Posterior cingulate gyrus (tissue), 11 donors: ENCODE measurements at places on chromosomes 4 and X.

DNA sequence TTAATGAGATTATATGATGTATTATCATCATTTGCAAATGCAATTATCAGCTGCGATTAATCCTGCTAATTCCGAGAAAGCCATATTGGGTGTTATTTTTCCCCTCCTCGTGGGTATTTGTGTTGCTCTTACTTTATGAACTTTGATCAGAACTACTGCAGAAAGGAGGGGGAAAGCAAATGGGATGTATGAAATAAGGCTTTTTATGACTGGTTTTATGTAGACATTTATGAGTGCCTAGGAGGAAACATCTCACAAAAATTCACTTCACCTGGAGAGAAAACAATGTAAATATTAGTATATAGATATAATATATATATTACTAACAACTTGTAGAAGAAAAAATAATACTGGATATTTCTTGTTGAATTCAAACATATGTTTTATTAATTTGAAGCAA lies 214.4 kb downstream of the TEX13A start:
- no peak for DNase-seq

DNA sequence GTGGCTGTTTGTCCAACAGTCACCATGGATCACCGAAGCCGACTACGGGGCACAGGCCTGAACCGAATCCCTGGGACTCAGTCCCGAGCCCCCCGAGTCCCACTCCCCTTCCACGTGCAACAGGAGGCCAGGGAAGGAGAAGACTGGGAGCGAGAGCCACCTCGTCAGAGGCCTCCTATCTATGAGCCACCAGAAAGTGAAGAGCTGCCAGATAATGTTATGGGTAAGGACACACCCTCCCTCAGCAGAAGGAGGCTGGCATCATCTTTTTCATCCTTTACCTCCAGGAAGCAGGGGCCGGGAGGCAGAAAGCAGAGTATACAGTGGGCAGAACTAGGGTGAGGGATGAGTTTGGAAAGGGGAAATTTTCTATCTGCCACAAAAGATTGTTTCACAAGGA lies 2.8 kb upstream of the PRDX4 start:
- DNase-seq: no peak

GRCh38 chr4:77167866-77168265 lies 10.9 kb downstream of the CCNG2 start:
- no peak for DNase-seq

DNA sequence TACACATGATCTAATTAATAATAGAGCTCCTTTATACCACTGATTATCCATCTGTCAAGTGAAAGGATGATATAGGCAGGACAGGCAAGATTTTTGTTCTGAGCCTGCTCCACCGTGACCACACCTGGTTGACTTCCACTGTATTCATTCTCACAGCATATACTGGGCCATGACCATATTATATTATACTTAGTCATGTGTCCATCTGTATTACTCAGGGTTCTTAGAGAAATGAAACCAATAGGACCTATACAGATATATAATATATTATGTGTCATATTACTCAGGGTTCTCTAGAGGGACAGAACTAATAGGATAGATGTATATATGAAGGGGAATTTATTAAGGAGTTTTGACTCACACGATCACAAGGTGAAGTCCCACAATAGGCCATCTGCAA lies 675.1 kb downstream of the GRXCR1 start:
- DNase-seq: no peak

DNA sequence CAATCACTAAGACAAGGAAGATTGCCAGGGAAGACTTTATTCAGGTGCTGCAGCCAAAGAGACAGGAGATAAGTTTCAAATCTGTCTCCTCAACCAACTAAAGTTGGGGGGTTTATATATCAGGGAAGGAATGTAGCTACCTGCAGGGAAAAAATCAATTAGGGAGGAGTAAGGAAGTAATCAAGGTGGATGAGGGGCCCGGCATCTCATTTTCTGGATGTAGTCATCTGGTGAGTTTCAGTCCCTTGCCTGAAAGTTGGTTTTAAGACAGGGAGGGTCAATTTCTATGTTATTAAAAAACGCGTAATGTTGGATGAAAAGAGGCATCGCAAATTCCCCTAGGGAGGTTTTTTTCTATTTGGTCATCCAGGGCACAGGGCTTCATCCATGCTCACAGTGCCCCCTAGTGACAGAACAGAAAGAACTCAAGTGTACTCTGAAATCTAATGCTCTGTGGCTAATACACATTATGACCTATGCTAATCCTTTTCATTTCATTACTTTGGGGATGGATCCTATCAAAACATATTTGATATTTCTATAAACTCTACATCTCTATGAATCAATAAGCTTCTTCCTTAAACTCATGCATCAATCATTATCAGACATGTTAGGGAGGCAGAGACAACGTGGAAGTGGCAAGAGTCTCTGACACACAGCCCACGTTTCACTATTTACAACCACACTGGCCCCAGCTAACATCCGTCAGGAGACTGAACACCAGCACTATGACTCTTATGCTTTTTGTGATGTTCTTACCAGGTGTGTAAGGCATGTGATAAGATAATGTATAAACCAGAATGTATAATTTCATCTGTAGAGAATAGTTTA lies 1577.0 kb upstream of the TENM3 start:
- no peak for DNase-seq

- DNase-seq: no peak
These were observed 41.2 kb downstream of the PRDM5 start for GRCh38 chr4:120881351-120881750.

DNA sequence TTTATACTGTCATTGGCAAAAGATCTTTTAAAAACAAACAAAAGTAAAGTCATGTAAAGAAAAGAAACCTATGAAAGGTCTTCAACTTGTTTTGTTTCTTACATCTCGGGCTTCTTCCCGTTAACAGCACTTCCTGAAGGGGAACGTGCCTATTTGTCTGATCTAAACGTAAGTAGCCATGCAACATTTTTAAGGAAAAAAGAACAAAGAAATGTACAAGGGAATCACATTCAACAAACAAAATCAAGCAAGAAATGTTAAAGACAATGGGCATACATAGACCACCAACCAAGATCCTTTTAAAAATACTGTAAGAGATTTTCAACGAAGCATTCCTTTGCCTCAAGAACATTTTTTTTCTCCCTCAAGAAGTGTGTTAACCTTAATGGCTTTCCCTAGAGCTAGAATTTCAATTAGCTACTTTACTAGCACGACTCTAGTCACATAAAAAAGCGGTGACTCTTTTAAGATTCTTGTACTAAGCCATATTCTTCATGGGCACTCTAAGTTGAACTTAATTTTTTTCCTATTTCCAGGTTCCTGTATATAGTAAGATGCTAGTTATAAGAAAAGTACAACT lies 112.0 kb upstream of the TTC29 start:
- no peak for DNase-seq

- DNase-seq: no peak
These were observed 64.9 kb upstream of the PSAPL1 start for GRCh38 chr4:7499661-7500060.

DNA sequence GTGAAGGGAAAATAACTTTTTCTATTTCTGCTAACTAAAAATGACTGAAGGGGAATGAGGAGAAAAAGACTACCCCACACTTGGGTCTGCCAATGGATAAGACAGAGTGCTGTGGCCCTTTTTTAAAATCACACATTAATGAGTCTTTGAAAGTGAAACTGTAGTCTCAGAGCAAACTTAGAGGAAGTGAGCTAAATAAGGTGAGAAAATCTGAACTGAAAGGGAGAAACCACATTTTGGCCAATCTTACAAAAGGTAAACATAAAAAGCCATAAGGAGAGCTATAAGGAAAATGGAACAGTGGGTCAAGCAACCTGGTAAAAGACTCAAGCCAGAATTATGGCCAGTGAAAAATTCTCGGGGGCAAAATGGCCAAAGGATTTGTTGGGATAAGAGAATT lies 755.1 kb upstream of the IGFBP7 start:
- no peak for DNase-seq

DNA sequence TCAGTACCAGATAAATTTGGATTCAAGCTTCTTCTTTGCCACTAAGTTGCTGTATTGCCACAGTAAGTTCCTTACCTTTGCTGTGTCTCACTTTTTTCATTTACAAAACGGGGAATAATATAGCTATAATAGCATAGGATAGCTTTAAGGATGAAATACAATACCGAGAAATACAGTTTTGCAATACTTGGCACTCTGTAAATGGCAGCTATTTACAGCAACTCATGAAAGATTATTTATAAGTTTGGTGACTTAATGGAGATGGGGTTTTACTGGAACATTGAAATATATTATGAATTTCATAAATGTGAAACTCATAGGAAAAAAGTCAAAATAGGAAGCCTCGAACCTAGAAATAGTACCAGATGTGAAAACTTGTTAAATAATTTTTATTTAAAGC lies 27.6 kb downstream of the ANXA10 start:
- no peak for DNase-seq

- DNase-seq: no peak
These were observed 106.4 kb upstream of the RPS6KA3 start for GRCh38 chrX:20373063-20373462.

DNA sequence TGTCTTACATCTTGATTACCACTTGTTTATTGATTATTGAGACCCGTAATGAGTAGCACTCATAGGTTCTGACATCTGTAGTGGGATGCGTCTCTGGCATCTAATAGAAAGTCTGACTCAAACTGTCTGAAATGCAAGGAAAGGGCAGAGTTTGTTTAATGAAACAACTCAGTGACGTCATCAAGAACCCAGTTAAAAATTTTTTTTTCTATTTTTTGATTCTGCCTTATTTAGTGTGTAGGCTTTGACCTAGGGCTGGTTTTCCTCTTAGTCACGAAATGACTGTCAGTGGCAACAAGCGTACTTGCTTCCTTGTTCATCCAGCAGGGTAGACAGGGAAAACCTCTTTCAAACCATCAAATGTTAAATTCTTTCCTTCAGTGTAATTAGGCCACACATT lies 3.1 kb upstream of the CDKL5 start:
- DNase-seq: no peak

DNA sequence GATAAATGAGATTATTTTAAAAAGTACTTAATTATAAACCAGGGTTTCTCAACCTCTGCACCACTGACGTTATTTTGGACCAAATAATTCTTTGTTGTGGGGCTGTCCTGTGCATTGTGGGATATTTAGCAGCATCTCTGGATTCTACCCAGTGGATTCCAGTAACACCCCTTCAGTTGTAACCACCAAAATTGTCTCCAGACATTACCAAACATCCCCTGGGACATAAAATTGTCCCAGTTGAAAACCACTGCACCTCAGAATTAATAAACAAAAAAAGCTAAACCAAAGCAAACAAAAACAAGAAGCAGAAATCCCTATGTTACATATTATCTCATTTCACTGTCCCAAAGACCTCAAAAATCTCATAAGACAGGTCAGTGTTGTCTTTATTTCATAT lies 54.2 kb upstream of the GIMD1 start:
- no peak for DNase-seq

GRCh38 chr4:82352825-82353366 lies 20.9 kb downstream of the HNRNPD start:
- no peak for DNase-seq

DNA sequence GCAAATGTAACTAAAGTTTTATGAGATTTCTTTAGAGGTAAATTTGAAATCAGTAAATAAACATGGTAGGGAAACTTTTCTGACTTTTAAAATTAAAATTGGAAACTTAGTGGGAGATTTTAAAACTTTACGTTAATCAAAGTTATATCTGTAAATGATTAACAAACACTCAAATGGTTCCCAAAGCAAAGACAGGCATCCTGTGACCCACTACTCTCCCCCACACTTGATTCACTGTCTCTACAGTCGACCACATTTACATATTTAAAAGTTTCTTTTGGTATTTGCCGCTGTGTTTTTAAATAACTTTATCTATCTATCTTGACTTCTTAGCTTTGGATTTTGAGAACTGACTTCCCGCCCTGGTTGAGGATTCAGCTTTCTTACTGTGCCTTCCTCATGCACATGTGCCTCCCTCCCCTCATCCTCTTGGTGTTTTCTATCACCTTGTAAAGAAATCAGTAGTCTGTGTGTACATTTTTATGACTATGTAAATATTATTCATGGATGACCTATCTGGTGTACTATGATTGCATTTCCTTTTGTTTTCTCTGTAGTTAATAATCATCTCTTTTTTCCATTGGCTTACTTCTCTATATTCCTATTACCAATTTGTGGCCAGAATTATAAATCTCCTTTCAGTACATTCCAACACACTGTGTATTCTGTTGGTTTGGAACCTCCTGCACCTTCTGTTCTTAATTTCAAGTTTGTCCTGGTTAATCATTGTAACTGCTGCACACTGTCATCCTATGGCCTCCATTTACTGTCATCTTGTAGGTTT lies 72.6 kb downstream of the WWC2 start:
- no peak for DNase-seq

DNA sequence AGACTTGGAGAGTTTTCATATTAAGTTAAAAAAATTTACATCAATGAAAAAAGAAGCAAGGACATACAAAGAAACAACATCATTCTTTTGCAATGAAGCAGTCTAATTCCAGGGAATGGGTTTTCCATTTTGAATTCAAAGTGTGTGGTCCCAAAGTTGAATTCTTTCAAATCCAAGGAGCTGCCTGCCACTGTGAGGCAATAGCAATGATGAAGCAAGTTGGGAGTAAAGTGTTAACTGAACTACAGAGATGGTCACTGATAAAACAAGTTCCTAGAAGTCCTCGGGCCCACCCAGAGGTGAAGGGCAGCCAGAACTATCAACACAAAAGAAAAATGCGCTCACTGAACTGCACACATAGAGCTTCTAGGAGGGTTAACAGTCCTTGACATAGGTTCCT lies 115.9 kb downstream of the RAB28 start:
- no peak for DNase-seq

DNA sequence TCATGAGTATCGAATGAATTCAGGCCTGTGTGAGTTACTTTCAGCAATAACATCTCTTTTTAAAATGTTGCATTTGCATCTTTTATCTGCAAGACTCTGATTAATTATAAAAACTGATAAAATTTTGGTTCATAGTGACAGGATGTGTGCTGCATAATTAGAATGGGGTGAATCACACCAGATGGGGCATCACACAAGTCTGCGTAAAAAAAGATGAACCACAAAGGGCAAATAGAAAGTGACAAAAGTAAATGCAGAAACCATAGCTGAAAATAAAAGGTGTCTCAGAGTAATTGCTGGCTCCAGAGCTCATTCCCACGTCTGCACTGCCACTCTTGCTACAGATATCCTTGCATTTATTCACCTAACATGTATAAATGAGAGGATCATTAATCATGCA lies 131.1 kb downstream of the HS3ST1 start:
- DNase-seq: no peak

DNA sequence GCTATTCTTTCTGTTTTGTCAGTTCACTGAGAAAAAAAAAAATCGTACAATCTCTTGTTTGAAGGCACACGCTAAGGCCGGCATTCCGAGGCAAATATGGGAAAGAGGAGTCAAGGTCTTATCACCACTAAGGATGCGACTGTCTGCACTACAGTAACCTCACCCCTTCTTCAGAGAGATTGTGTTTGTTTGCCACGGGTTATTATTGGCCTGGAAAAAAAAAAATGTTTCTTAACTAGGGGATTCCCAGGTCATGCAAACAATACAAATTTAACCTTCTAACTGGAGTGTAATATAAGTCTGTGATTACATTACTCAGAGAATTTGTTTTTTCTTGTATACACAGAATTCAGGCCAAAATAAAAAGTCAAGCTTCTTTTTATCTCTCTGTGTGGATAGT lies 168.3 kb downstream of the TMA16 start:
- DNase-seq: no peak
